Anterior cingulate cortex (tissue), 58 donors: ENCODE measurements at places on chromosomes 1 and 21.

GRCh38 chr1:39789571-39790110 lies 976 bp upstream of the BMP8B start:
- DNase-seq = no peak

GRCh38 chr1:54357967-54358366 lies 48.2 kb downstream of the SSBP3 start:
- DNase-seq = no peak

- no peak for DNase-seq
Observed at GRCh38 chr21:42062236-42063022, 8.7 kb upstream of the UMODL1 start.

DNA sequence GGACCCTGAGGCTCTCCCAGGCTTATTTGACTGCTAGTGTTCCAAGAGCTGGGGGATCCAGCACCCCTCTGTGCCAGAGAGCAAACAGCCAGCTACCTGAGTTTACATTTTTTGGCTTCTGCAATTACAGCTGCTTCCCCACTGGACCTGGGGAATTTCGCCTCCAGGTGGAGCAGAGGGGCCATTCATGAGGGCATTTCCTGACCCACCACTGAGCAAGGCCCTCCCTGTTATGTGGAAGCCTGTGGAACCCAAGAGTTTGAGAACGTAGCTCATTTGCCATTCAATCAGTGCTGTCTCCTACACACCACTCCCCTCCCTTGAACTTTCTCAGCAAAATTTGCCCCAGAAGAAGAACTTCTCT lies 42.7 kb upstream of the TMEM51 start:
- no peak for DNase-seq

- DNase-seq = no peak
Observed at GRCh38 chr1:98896711-98897445, 107.8 kb downstream of the PLPPR5 start.

GRCh38 chr1:188689542-188689941 lies 1788.1 kb downstream of the BRINP3 start:
- DNase-seq = no peak

DNA sequence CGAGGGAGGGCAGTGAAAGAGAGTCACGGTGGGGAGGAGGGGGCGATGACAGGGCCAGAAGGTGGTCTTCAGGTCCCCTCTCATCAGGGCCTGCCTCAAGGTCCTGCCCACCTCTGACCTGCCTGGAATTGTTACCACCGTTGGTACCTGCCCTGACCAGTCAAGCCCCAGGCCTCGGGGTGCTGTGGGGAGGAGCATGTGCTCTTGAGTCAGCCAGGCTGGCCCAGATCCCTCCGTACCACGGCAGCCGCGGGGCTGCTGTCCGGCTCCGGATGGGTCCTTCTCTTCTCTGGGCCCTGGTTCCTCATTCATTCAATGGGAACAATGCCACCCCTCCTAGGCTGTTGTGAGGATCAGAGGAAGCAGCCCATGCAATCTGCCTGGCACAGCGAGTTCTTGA lies 22.0 kb downstream of the SERINC2 start:
- DNase-seq = no peak

GRCh38 chr1:167231873-167232450 lies 11.3 kb downstream of the POU2F1 start:
- DNase-seq = no peak

GRCh38 chr1:201693890-201694607 lies 134.9 kb upstream of the IPO9 start:
- no peak for DNase-seq

DNA sequence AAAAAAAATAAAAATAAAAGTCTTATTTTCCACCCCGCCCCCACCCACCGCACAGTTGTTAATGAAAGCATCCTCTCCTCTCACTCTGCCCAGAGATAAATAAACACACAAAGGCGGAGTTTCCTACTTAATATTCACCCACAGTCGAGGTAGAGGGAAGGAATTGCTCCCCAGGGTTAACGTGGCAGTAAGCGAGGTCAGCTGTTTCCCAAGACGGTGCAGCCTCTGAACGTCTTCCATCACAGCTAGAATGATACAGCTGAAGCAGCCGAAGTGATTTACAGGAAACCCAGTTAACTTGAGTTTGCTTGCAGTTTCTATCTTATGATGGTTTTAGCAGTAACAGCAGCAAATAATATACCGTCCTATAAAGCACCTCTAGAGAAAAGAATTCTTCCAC lies 283.9 kb downstream of the PBX1 start:
- no peak for DNase-seq

DNA sequence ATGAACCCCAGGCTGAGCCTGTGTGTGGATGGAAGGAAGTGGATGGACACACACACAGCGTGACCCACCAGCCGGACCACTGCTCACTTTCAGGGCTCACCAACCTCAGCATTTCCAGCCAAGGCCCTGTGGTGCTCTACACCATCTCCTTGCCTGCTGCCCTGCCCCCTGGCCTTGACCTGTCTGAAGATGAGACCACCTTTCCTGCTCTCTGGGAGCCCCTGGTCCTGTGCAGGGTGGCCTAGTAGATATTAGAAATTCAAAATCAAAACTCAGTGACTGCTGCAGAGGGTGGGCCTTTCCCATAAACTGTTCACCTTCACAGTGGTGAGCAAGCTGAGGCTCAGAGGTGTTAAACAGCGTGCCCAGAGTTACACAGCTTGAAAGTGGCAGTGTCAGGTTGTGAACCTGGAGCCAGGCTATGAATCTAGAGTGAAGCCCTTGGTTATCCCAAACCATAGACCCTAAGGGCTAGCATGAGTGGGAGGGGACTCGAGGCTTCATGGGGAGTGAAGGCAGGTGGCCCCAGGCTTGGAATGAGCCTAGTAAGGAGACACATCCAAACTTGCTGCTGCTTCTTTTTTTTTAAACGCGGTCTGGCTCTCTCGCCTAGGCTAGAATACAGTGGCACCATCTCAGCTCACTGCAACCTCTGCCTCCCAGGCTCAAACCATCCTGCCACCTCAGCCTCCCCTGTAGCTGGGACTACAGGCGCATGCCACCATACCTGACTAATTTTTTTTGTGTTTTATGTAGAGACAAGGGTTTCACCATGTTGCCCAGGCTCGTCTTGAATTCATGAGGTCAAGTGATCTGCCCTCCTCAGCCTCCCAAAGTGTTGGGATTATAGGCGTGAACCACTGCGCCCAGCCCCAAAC lies 41.5 kb downstream of the MAN1C1 start:
- no peak for DNase-seq

GRCh38 chr1:153428073-153428638 lies 11.8 kb downstream of the S100A7A start:
- no peak for DNase-seq
